ENCODE measurements at places on chromosomes 3 and 15.

DNA sequence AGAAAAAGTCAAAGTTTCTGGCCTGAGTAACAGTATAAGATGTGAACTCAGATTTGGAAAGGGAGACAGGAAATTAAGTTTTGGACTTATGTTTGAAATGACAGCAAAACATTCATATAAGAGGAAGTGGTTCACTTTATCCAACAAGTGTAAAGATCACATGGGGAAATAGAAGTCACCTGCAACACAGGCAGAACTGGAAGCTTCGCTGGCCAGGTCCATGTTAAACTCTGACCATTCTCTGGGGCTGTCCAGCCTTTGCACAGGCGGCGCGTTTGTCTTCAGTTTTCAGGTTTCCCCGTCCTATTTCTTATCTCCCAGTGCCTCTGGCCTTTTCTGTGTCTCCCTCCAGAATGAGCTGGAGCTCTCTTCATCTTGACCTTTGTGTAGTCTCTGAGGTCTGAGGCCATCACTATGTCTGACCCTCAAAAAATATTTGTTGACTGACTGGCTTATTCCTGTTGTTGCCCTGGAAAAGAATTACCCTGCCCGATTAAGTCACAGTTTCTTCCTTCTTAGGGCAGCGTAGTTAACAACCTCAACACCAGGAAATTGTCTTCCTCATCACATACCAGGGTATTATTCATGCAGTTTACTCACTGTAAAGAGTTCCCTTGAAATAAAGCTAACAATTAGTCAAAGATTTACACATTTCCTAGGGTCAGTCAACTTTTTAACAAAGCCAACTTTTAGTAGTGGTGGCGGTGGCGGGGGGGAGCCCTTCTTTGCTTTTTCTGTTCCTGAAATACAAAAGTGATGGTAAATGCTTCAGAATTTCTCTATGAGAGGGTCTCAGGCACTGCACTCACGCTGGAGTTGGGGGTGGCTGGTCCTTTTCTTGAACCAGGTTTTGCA lies 959 bp upstream of the RASA2 start:
- no peak for DNase-seq

- no peak for DNase-seq
Observed at GRCh38 chr3:133988631-133989161, 41.0 kb downstream of the SLCO2A1 start.

GRCh38 chr3:153232851-153233271 lies 70.8 kb downstream of the RAP2B start:
- DNase-seq: no peak

- DNase-seq: no peak
Observed at GRCh38 chr3:134927599-134927998, 132.5 kb downstream of the EPHB1 start.

GRCh38 chr3:53675022-53675697 lies 171.1 kb downstream of the CHDH start:
- no peak for DNase-seq

DNA sequence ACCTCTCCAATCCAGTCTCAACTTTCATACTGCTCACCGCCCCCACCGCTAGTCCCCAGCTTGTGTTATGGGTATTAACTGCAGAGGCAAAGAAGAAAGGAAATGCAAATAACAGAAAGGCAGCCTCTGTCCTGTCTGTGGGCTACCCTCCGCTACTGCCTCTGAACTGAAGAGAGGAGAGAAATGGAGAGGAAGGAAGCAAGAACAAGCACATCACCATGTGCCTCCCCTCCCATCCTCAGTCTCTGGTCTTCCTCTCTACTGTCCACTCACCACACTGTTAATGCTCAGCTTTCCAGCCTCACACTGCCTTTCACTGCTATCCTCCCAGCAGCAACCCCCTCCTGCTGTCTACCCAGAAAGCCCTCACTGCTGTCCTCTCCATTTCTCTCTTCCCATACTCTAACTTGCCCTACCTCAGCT lies 139.0 kb upstream of the SLC2A2 start:
- DNase-seq: no peak

- DNase-seq: no peak
Observed at GRCh38 chr3:71495708-71496472, 87.6 kb downstream of the FOXP1 start.

GRCh38 chr15:38129531-38130204 lies 123.0 kb upstream of the SPRED1 start:
- DNase-seq: peak; percentile 91

GRCh38 chr3:138374573-138375134 lies 26.3 kb downstream of the MRAS start:
- no peak for DNase-seq

GRCh38 chr15:83714939-83715628 lies 61.2 kb downstream of the ADAMTSL3 start:
- no peak for DNase-seq

DNA sequence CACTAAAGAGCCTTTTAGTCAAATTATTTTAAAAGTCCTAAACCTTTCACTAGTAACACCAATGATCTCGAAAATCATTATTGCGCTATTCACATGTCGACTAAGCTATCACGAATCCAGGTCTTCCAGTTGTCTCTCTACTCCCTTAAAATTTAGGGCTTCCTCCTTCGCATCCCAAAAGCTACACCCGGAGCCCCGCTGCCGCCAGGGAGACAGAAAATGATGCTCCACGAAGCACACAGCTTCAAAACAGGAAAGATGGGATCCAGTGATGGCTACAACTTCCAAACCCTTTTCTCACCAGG lies 253 bp downstream of the IFT80 start:
- DNase-seq: no peak

- DNase-seq: peak; percentile 69
Observed at GRCh38 chr15:101329867-101330380, 34.9 kb upstream of the SNRPA1 start.

- no peak for DNase-seq
Observed at GRCh38 chr3:124513610-124513997, 216.6 kb upstream of the UMPS start.

GRCh38 chr15:56984681-56985481 lies 66.4 kb downstream of the TCF12 start:
- no peak for DNase-seq

- DNase-seq: no peak
Observed at GRCh38 chr15:83769411-83769999, 115.6 kb downstream of the ADAMTSL3 start.

GRCh38 chr15:93422476-93422875 lies 333.5 kb upstream of the RGMA start:
- DNase-seq: no peak

GRCh38 chr3:151766454-151766853 lies 32.7 kb downstream of the AADACL2 start:
- no peak for DNase-seq

GRCh38 chr15:50909010-50909317 lies 481 bp downstream of the AP4E1 start:
- DNase-seq: no peak

DNA sequence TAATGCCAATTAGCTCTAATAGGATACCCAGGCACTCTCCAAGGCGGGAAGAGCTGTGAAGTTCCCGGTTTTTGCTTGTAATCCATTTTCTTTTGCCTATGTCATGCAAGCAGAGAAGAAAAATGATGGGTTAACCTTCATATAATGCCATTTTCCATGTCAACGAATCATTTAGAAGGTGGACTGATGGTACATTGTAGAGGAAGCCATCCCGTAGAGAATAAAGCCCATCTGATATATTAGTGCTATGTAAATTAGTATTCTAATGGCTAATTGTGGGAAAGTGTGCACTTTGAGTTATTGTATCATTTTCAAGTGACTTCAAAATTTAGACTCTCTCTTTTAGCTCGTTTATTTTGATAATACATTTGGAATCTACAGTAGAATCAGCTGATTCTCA lies 509.1 kb downstream of the ROBO2 start:
- DNase-seq: no peak

GRCh38 chr3:184713040-184713355 lies 1.1 kb upstream of the MAGEF1 start:
- no peak for DNase-seq

DNA sequence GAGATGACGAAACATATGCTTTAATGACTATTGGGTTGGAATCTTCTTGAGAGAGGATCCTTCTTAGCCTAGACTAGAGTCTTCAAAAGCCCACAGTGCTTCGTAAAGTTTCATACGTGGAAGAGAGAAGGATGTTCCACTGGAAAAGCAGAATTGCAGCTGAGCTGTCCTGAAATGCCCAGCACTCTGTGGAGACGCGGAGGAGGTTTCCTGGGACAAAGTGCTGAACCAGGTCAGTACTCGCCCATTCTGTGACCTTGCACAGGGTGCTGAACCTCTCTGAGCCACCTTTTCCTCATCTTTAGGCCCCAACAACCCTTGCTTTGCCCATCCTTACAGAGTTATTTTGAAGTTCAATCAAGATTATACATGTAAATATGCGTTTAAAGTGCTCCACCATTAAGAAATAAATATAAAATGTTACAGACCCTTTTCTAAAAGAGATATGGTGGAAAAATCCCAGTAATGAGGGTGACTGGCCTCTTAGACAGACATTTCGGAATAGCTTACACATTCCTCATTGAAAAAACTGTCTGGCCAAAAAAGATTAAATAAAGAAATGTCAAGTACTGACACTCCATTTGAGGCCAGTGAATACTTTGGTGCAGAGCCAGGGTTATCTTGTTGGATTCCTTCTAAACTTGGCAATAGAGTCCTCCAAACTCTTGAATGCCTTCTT lies 4.2 kb upstream of the MAGEF1 start:
- no peak for DNase-seq

- no peak for DNase-seq
Observed at GRCh38 chr15:71708741-71709140, 101.6 kb upstream of the NR2E3 start.

GRCh38 chr15:76059320-76060117 lies at the start of gene TMEM266:
TMEM266 (plus strand) TSS chr15:76059985; CDS start chr15:76134264, 74,279 bp downstream.
- no peak for DNase-seq

- DNase-seq: no peak
Observed at GRCh38 chr3:136882571-136882970, 20.6 kb downstream of the NCK1 start.

DNA sequence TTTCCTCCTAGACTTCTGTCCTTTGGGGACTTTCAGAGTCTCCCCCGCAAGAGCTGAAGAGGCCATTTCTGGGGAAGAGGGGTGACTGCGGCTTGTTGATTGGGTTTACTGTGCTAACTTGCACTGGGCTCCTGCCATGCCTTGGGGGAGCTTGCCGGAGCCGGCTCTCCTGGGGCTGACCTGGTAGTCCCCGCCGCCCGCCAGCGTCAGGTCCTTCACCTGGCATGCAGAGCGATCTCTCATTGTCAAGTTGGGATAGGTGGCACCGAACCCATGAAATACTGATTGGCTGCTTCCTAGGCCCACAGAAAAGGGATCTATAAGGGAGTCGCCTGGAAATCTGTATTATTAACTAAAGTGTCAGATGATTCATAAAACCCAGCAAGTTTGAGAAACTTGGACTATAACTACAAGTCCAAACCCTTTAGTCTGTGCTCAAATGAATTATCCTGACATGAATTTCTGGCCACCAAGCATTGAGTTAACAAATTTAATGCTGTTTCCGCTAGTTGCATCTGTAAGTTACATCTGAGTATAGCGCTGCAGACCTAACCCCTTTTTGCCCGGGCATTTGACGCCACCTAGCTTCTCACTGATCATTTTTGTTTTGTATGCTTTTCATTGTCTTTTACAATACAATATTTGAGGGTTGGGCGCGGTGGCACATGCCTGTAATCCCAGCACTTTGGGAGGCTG lies 607 bp upstream of the IMP3 start:
- DNase-seq: peak; percentile 80

DNA sequence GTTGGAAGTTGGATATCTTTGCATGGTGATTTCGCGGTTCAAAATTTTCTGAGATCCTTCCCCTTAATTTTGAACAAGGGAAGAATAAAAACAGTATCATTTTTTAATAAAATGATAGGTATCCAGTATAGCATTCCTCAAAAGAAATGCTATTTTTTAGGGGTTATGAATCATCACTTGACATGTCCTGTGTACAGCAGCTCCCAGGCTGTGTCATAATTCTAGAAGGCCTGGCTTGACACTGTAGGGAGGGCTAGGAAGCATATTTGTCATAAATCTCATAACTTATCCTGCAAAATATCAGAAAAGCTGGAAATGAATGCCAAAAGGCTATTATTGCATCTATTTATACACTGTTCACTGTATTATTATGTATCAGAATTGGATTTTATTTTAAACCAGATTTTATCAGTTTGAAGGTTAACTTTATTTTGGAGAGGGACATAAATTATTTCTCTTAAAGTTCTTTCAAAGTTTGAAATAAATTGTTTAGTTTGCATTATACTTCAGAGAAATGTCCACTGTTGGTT lies 539.1 kb upstream of the ROBO2 start:
- no peak for DNase-seq

DNA sequence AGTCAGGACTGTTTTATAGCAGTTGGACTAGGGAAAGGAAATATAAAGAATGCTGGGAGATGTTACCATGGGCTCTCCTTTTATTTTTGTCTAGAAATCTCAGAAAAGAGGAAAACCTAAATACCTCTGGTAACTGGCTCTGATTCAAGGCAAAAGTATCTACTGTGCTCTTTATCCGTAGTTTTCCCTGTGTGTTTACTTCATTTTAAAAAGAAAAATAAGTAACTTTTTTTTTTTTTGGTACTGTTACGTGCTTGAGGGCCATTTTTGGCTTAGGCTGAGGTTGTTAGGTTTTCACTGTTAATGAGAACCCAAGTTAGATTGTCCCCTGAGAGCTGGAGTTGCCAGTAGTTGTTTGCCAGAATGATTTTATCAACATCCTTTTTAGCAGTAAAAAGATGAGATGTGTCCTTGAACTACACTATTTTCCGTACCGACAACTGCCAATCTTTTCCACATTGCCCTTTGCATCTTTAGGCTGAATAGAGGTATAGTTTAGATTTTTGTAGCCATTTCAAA lies 35.8 kb downstream of the IQGAP1 start:
- DNase-seq: no peak

DNA sequence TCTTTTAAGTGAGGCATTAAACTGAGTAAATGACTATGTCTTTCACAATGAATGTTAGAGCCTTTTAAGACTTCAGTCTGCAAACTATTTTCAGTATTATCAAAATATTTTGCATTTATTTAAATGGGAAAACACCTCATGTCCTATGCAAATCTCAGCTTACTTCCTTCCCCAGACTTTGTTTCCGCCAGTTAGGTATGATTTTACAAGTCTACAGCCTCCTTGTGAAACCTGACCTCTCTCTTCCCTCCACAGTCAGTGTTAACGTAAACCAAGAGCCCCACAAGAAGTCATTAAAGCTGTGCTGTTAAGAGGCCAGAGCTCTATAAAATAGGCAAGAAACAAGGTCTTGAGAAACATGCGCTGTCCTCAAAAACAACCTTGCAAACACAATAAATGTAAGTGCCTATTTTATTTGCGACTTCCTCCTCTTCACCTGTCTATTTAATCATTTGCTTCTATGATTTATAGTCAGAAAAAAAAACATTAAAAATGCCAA lies 48.3 kb downstream of the PRTG start:
- no peak for DNase-seq
